ENCODE measurements at places on chromosomes 16 and 17. TPM values are rescaled to one million over a fixed set of nuclear protein-coding genes. Genes with fewer than 3 reads are reported as not detected.

SLC5A11 gene
- polyA plus RNA-seq, result 0.44 TPM

HBA2 gene
- polyA plus RNA-seq, result not detected

OR2C1 gene
- not detected for polyA plus RNA-seq

DNA sequence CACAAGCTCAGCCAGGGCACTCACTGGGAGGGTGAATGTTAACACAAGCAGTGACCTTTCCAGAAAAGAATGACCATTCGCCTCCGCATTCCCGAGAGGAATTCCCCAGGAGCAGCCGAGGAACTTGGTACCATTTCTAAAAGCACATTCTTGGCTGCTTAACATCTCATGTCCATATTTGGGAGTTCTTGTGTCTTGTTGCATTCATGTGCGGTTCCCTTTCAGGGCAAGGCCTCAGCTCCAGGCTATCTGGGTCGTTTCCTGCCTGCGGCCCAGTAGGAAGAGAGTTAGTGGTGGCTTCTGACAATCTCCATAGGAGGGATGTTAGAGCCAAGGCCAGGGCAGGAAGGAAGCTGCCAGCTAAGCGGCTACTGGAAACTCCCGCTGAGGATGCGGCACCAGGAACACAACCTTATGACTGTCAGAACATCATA is 27.8 kb upstream of the MEAK7 start:
- peak; percentile 54 for DNase-seq

DNA sequence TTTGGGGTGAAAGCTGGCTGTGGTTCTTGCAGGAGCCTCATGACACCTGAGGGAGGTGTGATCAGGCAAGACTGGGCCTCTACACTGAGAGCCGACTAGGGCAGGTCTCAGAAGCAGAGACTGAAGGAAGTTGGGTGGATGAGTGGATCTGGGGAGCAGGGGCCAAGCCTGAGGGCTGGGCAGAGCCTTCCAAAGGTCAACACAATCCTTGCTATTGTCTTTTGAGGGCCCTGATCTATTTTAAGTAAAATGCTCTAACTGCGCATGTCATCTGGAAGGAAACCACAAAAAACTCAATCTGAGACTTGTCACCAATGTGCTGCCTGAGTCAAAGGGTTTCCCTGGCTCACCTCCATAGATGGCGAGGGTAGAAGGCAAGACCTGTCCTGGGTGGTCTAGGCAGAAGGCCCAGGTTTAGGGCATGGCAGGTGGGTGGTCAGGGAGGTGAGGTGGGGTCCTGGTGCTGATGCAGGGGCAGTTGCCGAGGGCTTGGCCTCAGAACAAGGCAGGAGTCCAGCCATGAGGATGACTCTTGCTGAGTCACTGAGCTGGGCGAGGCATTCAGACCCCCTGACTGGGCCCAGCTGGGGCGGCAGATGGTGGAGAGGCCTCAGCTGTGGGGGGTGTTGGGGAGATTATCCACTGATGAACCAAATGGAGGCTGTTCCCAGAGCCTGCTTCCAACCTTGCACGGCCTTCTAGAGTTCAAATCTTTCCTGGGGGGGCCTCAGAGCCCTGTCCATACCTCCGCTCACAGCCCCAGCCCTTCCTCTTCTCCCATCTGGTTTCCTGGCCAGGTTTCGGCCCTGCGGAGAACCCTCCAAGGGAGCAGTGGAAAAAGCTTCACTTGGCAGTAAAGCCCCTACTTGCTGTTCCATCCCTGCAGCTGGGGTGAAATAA is 5.1 kb downstream of the MVP start:
- DNase-seq, result no peak

GRCh38 chr17:35717475-35717874 is 14.0 kb upstream of the RASL10B start:
- no peak for DNase-seq

DNA sequence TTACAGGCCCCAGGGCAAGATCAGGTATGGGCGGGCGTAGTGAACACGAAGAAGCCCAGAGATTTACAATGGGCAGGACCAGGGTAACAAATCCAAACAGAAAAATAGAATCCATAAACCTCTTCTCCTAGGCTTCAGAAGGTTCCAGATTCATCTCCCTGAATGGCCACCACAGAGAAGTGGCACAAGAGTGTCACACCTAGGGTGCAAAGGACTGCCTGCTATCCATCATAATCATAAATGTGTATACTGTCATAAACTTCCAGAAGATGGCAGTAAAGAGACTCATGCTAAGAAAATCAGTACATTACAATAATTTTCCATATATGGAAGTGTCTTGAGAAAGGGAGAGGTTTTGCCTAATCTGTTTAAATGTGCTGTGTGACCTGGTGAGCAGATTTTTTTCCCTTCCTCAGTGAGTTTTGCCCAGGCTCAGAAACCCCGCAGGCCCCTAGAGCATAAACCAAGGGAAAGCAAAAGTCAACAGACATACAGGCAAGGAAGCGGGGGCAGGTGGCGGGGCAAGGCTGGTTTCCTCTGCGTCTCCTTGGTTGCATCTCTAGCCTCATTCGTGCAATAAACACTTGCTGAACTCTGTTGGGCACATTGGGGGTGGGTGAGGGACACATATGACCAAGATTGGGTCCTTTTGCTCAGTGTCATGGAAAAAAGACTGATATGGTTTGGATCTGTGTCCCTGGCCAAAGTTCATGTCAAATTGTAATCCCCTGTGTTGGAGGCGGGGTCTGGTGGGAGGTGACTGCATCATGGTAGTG is 92.0 kb upstream of the CDH5 start:
- DNase-seq, result peak; percentile 41

DNA sequence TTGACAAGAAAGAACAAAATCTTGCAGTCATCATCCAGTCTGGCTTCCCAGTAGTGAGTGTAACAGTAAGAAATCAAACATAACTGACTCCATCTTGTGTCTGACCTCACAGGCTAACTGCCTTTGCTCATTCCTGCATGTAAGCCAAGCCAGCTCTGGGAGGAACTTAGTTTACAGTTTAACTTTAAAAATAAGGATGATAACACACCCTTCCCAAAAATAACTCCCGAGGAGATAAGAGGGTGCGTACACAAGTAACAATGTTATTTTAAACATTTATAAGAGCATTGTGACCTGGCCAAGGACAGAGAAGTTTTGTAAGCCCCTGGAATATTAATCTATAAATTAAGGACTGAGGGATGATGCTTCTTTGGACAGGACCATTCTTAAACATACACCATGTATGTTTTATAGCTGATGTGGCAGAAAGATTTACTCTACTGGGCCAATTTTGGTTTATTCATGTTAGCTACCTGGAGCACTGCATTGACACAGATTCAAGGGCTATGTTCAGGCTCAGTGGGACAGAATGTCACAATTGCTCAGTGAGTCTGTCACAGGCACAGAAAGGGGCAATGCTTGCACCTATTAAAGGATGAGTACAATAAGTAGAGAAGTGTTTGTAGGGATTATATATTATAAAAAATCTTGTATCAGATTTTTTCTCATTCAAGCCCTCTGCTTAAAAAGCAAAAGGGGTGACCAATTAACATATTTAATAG is 344.1 kb downstream of the UTP18 start:
- DNase-seq, result no peak

DNA sequence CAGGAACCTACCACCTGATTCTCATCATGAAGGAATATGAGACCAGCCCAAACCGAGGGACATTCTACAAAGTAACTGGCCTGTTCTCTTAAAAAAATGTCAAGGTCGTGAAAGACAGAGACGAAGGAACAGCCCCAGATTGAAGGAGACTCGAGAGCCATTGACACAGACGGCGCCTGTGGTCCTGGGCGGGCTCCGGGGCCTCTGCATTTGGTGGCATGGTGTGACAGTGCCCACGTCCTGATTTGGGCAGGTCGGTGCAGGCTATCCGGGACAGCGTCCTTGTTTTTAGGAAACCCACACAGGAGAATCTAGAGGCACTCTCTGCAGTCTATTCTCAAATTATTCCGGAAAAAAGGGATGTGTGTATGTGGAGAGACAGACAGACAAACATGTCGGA is 64.1 kb downstream of the ADCY9 start:
- DNase-seq, result no peak

DNA sequence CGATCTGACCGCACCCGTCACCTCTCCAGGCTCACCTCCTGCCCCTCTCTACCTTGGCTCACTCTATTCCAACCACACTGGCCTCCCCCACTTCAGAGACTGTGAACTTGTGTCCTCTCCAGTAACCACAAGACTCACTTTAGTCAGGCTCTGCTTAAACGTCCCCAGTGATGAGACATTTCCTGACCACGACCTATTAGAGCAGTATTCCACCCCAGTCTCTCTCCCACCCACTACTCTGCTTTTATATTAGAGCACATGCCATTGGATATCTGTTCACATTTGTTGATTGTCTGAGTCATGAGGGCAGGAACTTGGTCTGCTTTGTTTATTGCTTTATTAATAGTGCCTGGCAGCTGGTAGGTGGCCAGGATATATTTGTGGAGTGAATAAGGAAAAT is 20.1 kb downstream of the COX11 start:
- no peak for DNase-seq

DNA sequence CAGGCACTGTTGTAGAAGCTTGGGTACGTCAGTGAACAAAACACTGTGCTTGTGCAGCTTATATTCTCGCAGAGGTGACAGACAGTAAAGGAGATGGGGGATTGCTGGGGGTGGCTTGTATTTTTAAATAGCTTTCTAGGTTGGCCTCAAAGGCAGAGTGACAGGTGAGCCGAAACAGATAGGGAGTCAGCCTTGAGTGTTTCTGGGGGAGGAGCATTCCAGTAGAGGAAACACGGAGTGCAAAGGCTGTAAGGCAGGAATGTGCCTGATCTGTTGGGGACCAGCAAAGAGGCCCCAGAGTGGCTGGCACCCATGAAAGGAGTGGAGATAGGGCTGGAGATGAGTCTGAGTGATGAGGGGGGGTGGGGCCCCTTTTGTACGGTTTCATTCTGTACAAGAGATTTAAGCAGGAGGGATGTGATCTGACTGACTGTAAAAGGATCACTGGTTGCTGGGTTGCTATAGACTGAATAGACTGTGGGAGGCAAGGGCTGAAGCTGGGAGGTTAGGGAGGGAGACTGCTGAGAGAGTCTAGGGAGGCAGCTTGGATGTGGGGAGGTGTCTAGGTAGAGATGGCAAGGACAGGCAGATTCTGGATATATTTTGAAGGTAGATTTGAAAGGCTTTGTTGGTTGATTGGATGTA is 15.2 kb downstream of the NUP93 start:
- peak; percentile 25 for DNase-seq

GRCh38 chr17:1124896-1125787 is 54.6 kb downstream of the ABR start:
- DNase-seq, result no peak

GRCh38 chr16:25027781-25028180 is 12.6 kb upstream of the ARHGAP17 start:
- DNase-seq, result no peak

- DNase-seq, result no peak
These were observed 145.5 kb downstream of the MSI2 start for GRCh38 chr17:57401556-57402488.
